Activated CD8-positive, alpha-beta T cell treated with anti-CD3 and anti-CD28 coated beads, Interleukin-2, amount 10 ng/mL, durations not matched to agents 7 days and 5 days (primary cell): ENCODE measurements at places on chromosomes 12 and 14. TPM values are rescaled to one million over a fixed set of nuclear protein-coding genes. Genes with fewer than 3 reads are reported as not detected.

ZNF385A gene
- 0.55 TPM for total RNA-seq

INHBC gene
- not detected for total RNA-seq

ADCY6 gene
- 0.18 TPM for total RNA-seq

PRPF39 gene
- 41.0 TPM for total RNA-seq

EEA1 gene
- 16.2 TPM for total RNA-seq

AACS gene
- 24.7 TPM for total RNA-seq

DNA sequence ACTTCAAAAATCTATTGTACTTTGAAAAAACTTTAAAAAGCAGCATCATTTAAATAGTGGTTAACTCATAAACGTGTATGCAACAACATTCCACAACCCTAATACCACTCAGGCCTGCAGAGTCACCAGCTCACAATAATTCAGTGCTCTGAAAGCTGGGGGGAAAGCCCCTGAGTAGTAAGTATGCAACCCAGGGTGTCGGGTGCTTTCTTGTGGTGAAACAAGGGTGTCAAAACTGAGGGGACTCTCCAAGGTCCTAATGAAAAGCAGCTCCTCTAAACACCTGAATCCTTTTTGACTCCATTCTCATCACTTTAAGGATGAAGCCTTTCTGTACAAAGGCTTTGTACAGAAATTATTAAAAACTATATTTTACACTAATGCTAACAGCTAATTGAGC lies 33.7 kb downstream of the FGFR1OP2 start:
- H3K4me3 ChIP-seq = no peak overlapping the region
- H3K4me1 ChIP-seq = peaks cover 13% of the 10 kb centered on the region
- H3K27me3 ChIP-seq = no peaks in the 10 kb centered on the region
- DNase-seq = peak; percentile 59
- H3K27ac ChIP-seq = no peak overlapping the region

DNA sequence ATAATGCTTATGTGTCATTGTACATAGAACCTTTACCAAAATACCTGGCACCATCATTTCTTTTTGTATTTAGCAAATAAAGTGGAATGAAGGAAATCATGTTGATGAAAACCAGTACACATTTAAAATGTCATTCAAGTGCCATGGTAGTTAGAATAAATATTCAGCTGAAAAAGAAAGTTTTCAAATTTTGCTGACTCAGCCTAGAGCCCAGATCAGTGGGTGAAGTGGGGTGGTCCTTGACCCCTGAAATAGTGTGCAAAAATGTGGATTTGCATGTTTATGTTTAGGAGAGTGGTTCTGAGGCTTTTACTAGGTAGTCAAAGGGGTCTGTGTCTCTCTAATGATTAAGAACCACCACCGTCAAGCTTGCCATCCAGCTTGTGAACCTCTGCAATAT lies 418.7 kb downstream of the ETNK1 start:
- no peak overlapping the region for H3K4me3 ChIP-seq
- H3K27me3 ChIP-seq = no peaks in the 10 kb centered on the region
- H3K27ac ChIP-seq = no peak overlapping the region
- H3K36me3 ChIP-seq = no peaks in the 10 kb centered on the region
- H3K4me1 ChIP-seq = no peaks in the 10 kb centered on the region

- H3K4me1 ChIP-seq = peaks cover 1% of the 10 kb centered on the region
- H3K27ac ChIP-seq = no peak overlapping the region
- H3K36me3 ChIP-seq = peaks cover 31% of the 10 kb centered on the region
- H3K4me3 ChIP-seq = no peak overlapping the region
Measured at GRCh38 chr14:51972566-51972965, 16.8 kb upstream of the RTRAF start.

- peaks cover 15% of the 10 kb centered on the region for H3K4me1 ChIP-seq
- peak overlapping the region; percentile 57 for H3K4me3 ChIP-seq
- no peak for DNase-seq
Measured at GRCh38 chr12:27588776-27589175, 64.8 kb downstream of the PPFIBP1 start.

- H3K36me3 ChIP-seq = no peaks in the 10 kb centered on the region
- no peaks in the 10 kb centered on the region for H3K4me1 ChIP-seq
- H3K4me3 ChIP-seq = no peak overlapping the region
- no peak overlapping the region for H3K27ac ChIP-seq
- peaks cover 7% of the 10 kb centered on the region for H3K27me3 ChIP-seq
- DNase-seq = peak; percentile 36
Measured at GRCh38 chr12:71415336-71416231, 24.0 kb upstream of the LGR5 start.

GRCh38 chr14:69842686-69843420 lies 36.4 kb upstream of the SMOC1 start:
- no peak for DNase-seq
- H3K27me3 ChIP-seq = peaks cover 6% of the 10 kb centered on the region
- no peak overlapping the region for H3K27ac ChIP-seq
- H3K4me1 ChIP-seq = no peaks in the 10 kb centered on the region
- H3K4me3 ChIP-seq = no peak overlapping the region

DNA sequence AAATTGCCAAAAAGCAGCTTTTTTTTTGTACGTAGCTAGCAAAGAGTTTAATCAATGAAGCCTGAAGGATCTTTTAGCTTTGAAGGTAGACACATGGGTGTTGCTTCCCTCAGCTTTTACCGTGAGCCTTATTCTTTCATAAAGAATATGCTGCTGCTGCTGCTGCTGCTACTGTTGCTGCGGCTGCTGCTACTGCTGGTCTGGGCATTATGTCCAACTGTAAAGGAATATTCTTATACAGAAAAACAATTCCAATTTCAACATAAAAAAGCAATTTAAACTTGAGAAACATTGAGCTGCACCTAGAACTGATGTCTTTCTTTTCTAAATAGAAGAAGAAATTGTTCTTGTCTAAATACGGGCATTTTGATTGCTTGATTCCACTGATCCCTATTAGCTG lies 38.9 kb upstream of the PPP1R12A start:
- no peak overlapping the region for H3K27ac ChIP-seq
- no peaks in the 10 kb centered on the region for H3K36me3 ChIP-seq
- peaks cover 4% of the 10 kb centered on the region for H3K27me3 ChIP-seq

GRCh38 chr12:19220205-19220604 lies 90.7 kb downstream of the PLEKHA5 start:
- no peak overlapping the region for H3K4me3 ChIP-seq
- no peak for DNase-seq
- no peaks in the 10 kb centered on the region for H3K27me3 ChIP-seq
- H3K36me3 ChIP-seq = no peaks in the 10 kb centered on the region
- H3K4me1 ChIP-seq = no peaks in the 10 kb centered on the region

- DNase-seq = no peak
- no peaks in the 10 kb centered on the region for H3K4me1 ChIP-seq
- H3K4me3 ChIP-seq = no peak overlapping the region
- H3K27me3 ChIP-seq = peaks cover 8% of the 10 kb centered on the region
- H3K36me3 ChIP-seq = no peaks in the 10 kb centered on the region
Measured at GRCh38 chr12:4446335-4446734, 720 bp upstream of the FGF6 start.

DNA sequence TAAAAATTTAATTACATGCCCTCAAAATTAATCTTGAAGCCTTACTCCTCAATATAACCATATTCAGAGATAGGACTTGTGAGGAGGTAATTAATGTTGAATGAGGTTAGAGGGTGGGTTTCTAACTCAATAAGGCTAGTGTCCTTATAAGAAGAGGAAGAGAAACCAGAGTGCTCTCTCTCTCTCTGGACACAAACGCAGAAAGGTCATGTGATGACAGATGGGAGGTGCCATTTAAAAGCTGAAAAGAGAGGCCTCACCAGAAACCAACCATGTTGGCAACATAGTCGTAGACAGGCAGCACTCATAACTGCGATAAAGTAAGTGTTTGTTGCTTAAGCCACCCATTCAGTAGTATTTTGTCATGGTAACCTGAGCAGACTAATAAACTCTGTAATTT lies 378.5 kb upstream of the LMO3 start:
- H3K27me3 ChIP-seq = no peaks in the 10 kb centered on the region
- no peak for DNase-seq
- H3K27ac ChIP-seq = no peak overlapping the region
- H3K4me3 ChIP-seq = no peak overlapping the region
- no peaks in the 10 kb centered on the region for H3K36me3 ChIP-seq
